ENCODE measurements at places on chromosomes 7 and 10. TPM values are rescaled to one million over a fixed set of nuclear protein-coding genes. Genes with fewer than 3 reads are reported as not detected.

CYP2C19 gene
- total RNA-seq, result not detected

KIAA1549 gene
- total RNA-seq, result 1.3 TPM

RBM20 gene
- total RNA-seq, result 0.72 TPM

AFAP1L2 gene
- 6.3 TPM for total RNA-seq

GPR15LG gene
- not detected for total RNA-seq
